ENCODE measurements at places on chromosomes 5 and 9. TPM values are rescaled to one million over a fixed set of nuclear protein-coding genes. Genes with fewer than 3 reads are reported as not detected.

DNA sequence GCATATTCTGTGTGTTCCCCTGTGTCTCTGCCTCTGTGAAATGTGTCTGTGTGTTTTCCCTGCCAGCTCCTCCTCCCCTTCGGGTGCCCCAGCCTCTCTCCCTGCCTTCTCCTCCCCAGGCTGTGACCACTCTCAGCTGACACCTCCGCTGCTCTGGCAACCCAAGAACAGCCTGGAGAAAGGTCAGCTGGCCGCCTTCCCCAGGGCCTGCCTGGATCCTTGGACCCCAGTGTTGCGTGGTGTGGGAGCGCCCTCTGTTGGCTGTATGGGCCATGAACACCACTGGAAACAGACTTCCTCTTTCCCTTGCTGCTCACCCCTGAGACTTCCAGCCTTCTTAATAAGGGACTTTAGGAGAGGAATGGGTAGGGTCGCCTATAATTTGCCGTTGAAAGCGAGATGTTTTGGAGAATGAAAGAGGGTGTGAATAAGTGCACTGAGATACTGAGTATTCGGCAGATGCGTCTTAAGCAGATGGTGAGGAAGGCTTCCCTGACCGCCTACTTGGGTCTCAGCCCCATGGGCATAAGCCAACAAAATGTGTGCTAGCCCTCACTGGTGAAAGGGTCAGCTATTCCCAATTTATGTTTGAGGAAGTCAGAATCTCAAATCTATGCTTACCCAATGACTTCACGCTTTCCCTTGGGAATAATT lies 114.9 kb upstream of the TRIM32 start:
- DNase-seq, result peak; percentile 86

DNA sequence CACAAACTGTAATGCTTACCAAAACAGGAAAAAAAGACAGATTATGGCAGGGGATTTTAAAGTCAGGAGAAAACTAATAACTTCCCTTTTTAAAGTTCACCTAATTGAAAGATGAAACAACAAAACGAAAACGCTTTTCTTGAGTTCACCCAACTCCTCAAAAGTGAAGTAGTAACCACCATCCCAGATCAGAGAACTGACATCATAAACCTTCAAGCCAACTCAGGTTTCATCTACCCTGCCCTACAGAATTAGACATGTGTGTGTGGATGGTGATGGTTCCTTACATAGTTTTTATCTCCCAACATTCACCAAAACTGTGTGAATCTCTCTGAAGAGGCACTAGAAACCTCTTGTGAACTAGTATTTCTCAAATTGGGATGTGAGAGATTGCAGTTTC lies 195.2 kb upstream of the PTGER4 start:
- DNase-seq, result no peak

DNA sequence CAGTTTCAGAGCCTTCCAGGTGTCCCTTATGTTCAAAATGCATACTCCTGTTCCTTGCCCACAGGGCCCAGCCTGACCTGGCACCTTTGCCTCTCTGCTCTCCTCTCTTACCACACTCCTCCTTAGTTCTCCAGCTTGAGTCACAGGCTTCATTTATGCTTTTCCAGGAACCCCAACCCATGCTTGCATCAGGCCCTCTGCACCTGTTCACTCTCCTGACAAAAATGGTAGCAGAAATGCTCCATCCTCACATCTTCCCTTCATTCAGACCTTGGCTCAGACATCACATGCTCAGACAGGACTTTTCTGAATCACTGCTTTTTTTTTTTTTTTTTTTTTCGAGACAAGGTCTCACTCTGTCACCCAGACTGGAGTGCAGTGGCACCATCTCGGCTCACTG lies 15.1 kb upstream of the RNF145 start:
- DNase-seq, result no peak

GRCh38 chr5:103896593-103896992 lies 334.0 kb upstream of the NUDT12 start:
- no peak for DNase-seq

DNA sequence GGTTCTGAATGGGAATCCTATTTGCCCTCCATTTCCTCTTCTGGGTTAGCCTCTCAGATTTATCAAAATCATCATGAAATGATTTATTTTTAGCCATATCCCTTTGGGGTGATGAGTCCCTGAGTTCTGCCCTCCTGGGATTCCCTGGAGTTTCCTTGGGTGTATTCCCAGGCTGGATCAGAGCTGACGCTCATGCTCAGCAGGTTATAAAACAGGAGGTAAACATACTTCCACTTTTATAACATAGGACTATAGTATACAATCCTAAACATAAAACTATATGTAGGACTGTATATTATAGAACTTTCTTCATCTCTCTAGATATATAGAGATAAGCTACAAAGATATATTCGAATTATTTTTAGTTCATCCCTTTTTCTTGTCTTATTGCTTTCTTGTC lies 4.4 kb upstream of the PRRX2 start:
- DNase-seq, result no peak

DNA sequence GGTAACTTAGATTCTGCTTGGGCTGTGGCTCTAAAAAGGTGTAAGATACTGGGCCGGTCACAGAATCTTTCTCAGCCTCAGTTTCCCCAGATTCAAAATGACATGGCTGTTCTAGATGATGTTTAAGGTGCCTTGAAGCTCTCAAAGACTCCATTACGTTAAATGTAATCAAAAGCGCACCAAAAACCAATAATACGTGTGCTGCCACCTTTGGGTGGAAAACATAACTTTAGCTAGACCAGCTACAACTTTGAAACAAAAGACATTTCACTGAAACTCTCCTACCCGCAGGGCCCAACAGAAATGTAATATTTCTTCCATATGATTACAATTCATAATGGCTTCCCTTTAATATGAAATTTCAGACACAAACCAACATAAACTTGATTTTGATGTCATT lies 35.0 kb upstream of the PCSK5 start:
- no peak for DNase-seq

- DNase-seq, result no peak
Measured at GRCh38 chr5:167452136-167452535, 839.3 kb upstream of the WWC1 start.

GRCh38 chr5:52710972-52711596 lies 76.6 kb upstream of the ITGA1 start:
- no peak for DNase-seq

DNA sequence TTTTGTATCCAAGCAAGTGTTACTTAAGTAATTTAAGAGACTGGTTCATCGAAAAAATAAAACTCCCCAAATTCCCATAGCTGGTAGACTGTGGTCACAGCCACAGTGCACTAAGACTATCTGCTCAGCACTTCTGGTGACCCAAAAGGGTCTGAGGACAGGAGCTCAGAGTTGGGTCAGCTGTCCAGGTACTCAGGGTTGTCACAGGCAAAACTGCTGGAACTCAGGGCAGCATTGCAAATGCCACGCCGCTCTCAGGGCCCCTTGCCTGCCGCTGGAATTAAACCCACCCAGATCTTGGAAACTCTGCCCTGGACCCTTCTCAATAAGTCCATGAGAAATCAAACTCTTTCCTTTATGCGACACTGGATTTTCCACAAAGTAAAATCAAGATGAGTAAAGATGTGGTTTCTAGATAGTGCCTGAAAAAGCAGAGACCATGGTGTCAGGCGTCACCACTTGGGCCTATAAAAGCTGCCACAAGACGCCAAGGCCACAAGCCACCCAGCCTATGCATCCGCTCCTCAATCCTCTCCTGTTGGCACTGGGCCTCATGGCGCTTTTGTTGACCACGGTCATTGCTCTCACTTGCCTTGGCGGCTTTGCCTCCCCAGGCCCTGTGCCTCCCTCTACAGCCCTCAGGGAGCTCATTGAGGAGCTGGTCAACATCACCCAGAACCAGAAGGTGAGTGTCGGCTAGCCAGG lies at the start of gene IL13:
Gene IL13 (plus strand): TSS at position 498 of the 705 bp plus-strand sequence. CDS start 14 bp downstream, at position 512.
- no peak for DNase-seq

GRCh38 chr5:40960037-40960436 lies 50.7 kb downstream of the C7 start:
- no peak for DNase-seq

DNA sequence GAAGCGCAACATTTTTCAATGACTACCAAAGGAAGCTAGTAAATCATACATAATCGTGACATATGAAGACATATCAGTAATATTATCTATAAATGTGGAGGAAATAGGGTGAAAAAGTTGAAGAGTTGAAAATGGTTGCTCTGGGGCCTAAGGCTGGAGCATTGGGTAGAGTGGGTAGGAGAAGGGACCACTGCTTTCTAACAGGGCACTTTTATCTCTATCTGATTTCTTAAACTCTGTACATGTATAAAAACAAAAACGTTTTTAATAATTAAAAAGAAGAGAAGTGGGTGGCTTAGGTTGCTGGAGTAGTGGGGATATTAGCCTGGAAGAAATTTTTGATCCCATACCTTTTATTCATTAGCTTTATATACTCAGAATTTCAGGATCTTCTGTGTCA lies 44.2 kb upstream of the ITGA1 start:
- DNase-seq, result no peak

GRCh38 chr9:115369322-115369957 lies 251.5 kb upstream of the TNC start:
- no peak for DNase-seq

- DNase-seq, result no peak
Measured at GRCh38 chr5:153498516-153498915, 8.0 kb downstream of the GRIA1 start.

DNA sequence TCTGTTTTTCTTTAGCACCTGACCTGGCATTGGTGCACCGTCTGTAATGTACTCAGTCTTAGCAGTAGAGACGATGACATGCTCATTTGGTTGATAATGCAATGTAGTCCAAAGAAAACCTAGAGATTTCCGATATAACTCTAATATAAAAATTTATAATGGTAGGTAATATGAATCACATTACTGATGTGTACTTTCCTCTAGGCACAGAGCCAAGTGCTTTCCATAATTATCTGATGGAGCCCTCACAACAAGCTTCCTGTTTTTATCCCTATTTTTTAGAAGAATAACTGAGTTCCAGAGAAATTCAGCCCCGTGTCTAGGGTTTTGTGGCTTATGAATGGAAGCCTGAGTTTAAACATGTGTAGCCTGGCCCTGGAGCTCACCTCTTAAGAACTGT lies 53.7 kb downstream of the KDM4C start:
- no peak for DNase-seq

- no peak for DNase-seq
Measured at GRCh38 chr5:149223081-149223848, 48.4 kb upstream of the AFAP1L1 start.

DNA sequence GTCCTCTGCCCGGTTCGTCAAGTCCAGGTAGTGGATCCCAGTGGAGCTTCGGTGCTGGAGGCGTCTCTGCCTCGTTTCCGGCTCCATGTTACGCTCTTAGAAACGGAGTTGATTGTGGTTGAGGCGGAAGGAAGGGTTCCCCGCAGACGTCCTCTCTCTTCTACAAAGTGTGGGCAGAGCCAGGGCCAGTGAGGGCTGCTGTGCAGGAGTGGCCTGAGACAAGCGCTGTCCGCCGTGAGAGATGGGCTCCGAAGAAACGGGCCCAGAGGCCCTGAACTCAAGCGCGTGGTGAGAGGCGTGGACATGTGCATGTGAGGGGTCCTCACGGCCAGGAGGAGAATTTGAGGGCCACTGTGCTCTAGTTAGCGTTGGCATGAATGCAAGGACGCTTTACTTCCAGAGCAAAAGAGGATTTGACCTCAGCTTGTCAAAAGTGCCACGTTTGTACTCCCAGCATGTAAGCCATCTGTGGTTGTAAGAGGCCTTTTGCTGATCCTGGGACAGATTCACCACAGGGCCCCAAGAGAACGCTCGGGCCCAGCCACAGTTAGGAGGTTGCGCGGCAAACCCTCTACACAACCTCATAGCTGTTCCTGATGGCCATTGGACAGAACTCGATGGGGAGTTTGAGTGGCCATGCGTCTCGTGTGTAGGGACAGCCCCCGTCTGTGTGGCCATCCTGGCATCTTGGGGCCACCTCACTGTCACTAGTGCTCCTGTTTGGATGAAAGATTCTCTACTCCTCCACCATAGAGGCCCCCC lies 10.2 kb downstream of the MAN1B1 start:
- no peak for DNase-seq

Gene SLC34A3
- total RNA-seq, result not detected

Gene NTNG2
- total RNA-seq, result 0.73 TPM

Gene ADGRV1
- total RNA-seq, result 4.5 TPM

Gene C9orf50
- not detected for total RNA-seq

Gene CEMIP2
- 99.3 TPM for total RNA-seq

Gene CTSV
- 2.3 TPM for total RNA-seq

Gene CCDC152
- total RNA-seq, result 0.94 TPM

Gene PDZD2
- 10.1 TPM for total RNA-seq

Gene ADRA1B
- total RNA-seq, result 0.89 TPM

Gene AMBP
- total RNA-seq, result not detected
